Activated naive CD4-positive, alpha-beta T cell (primary cell): ENCODE measurements at places on chromosomes 16 and 17.

- DNase-seq: no peak
These were observed 9.2 kb upstream of the ZNF652 start for GRCh38 chr17:49370971-49371834.

DNA sequence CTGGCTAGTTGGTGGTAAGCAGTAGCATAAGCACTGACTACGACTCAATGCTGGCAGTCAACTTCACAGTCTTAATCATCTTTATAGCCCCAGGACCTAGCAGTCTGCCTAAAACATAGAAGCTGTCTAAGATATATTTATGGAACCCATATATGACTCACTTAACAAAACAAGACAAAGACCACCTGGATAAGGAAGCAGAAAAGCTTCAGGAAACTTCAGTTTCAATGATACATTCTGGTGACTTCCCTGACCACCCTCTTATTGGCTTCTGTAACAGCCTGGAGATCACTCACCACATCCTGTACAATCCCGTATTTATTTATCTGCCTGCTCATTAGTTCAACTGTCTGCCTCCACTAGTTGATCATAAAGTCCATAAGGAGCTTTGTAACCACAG, 95.5 kb downstream of the PMP22 start:
- no peak for DNase-seq

GRCh38 chr16:66878067-66878466, 2.2 kb upstream of the PDP2 start:
- DNase-seq: no peak

DNA sequence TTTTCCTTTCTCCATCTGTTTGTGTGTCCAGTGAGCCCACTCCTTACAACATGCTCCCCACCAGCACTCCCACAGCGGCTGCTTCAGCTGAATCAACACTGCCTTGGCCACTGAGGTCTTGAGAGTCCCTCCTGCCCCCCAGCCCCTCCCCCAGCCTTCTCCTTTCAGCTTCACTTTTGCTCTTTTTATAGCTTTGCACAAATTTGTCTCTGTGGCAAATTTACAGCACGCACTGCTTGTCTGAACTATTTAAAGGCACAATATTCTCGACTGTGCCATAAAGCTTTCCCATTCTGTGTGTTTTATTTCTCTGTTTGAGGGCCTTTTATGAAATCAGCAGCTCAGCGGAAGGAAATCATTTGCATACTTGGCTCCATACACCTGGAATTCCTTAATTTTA, 579.3 kb downstream of the TOX3 start:
- DNase-seq: no peak

- DNase-seq: no peak
These were observed 2.5 kb downstream of the EIF1 start for GRCh38 chr17:41691031-41691777.

GRCh38 chr17:8905331-8905730, 37.9 kb upstream of the PIK3R6 start:
- no peak for DNase-seq

DNA sequence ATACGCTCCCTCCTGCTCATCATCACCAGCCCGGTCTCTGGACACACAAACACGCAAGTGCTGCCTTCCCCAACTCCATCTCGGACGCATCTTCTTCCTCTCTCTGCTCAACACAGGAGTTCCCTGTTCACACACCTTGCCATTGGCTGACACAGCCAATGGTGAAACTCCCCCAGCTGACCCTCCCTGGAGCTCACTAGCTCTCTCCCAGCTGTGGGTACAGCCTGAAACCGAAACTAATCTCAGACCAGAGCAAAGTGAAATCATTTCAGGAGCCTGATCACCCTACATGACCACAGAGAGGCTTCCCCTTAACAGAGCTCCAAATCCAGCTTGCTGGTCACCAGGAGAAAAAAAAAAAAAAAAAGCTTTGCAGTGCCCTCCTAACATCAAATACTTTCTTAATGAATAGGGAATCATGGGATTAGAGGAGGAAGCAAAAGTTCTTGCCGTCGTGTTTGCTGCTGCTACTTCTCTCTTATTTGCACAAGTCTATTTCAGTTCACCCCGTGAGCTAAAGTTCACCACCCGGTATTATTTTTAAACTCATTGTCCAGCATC, 8.3 kb downstream of the CUEDC1 start:
- DNase-seq: no peak

DNA sequence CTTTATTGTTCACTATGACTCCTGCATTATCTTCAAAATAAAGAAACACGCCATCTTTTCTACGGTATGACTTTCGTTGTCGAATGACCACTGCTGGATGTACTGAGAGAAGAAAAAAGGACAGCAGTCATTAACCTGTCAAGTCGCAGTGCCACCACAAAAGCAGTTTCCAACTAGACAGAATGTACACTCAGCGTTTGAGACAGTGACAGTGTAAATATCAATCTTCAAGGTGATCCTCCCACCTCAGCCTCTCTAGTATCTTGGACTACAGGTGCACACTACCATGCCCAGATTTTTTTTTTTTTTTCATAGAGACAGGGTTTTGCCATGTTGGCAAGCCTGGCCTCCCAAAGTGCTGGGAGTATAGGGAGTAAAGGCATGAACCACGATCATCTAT, 3.1 kb downstream of the RPL23 start:
- DNase-seq: no peak

DNA sequence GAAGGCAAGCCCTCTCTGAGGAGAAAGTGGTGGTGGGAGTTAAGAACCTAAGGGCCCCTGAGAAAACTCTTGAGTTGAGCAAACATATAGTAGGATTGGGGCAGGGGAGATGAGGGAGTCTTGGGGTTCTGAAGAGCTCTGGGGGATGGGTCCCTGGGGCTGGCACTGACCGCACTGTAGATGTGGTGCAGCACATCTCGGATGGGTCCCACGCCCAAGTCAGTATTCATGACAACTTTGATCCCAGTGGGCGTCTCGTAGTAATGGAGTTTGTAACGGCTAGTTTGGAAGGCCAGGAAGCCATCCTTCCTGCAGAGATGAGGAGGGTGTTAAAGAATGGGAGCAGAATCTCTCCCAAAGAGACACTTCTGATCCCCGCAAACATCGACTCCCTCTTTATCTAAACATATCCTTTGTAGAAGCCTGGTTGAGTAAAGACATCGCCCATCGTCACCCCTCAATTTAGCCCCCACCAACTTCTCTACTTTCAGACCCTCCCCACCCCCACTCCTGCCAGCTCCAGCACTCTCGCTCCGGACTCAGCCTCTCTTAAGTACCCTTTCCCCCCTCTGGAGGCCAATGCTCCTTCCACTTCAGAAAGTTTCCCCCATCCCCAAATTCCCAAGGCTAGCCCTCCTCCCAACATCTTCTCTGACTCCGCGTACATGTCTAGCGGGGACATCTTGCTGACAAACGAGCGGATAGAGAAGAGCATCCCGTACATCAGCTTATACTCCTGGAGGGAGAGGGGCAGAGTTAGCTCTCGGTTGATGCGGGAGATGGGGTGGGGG, 710 bp downstream of the TRAPPC1 start:
- DNase-seq: no peak

DNA sequence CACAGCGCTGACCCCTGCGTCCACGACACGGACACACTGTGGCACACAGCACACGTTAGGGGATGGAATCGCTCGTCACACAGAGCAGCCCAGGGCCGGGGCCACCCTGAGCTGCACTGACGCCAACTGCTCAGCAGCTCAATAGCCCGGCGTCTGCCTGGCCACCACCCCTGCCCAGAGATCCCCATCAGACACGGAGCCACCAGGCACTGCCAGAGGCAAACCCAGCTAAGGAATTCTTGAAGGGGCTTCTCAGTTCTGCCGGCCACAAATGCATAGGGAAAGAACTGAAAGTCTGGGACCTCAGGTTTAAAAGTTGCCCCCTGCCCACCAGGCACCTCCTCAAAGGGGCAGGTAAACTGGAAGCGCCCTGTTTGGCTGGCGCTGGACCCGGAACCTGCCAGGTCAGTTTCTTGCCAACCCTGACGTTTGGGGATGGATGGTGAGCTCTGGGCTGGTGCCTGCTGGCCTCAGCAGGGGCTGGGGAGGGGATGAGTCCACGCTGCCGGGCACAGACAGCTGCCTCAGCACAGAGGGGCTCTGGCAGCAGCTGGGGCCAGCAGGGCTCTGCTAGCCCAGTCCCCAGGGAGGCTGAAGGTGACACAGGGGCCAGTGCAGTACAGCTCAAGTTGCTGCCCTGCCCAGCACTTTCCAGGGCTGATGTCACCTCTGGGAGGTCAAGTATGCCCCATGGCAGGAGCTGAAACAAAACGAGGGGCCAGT, 33.2 kb downstream of the TIMM22 start:
- DNase-seq: no peak

GRCh38 chr17:7019839-7020519, 2.9 kb upstream of the BCL6B start:
- DNase-seq: no peak

DNA sequence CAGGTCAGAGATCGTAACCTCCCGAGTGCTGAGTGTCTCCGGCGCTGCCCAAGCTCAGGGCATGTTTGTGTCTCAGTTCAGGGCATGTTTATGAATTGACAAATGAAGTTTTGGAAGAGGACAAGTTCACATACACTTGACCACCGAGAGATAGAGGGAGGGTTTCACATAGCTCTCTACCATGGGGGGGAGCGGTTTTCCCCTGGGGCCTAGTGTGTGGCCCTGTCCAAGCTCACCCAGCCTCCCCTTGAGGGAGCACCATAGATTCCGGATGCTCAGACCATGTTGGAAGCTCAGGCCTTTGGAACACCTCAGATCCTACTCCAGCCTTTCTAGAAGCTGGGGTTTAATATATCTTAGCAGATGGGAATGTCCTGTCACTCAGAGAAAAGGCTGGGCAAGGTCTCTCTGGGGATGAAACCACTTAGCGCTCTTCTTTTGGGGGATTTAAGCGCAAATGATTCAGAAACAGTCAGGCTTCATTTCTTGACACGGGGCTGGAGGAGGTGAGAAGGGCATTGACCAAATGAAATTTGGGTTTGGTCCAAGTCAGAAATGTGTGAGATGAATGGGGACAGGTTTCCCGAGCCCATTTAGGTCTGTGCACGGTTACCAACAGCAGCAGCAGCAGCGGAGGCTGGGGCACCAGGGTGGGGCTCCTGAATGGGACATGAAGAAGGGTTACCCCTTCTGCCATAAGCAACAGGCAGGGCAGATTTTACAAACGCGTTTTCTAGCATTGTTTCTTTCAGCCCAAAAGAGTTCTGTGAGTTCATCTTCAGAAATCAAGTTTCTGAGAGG, 96.6 kb downstream of the METRNL start:
- no peak for DNase-seq

GRCh38 chr16:12728469-12728868, 75.2 kb downstream of the CPPED1 start:
- DNase-seq: no peak

DNA sequence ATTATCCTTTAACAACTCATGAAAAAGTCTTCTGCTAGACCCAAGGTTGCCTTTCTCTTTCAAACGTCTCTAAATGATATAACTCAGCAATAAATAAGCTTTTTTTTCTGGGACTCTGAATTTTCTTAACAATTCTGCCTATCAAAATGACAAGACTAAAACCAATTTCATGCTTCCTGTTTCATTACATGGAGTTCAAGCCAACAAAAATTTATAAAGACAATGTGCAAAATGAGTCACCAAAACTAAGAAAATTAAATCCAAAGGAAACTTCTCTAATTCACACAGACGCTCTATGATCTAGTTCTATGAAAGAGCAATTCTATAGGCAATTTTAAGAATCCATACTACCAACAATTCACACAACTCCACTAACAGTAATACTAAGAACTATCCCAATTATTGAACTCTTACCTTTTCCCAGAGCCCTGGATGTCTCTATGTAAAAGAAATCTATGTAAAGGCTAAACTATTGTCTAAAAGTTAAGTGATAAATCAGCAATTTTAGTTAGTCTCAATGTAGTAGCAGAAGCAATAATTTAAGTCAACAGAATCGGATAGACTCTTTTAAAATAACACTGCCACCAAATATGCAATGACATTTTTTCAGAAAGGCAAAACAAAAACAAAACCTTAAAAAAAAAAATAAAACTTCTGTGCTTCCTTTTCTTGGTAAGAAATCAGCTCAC, 44.2 kb downstream of the ZZEF1 start:
- DNase-seq: no peak

DNA sequence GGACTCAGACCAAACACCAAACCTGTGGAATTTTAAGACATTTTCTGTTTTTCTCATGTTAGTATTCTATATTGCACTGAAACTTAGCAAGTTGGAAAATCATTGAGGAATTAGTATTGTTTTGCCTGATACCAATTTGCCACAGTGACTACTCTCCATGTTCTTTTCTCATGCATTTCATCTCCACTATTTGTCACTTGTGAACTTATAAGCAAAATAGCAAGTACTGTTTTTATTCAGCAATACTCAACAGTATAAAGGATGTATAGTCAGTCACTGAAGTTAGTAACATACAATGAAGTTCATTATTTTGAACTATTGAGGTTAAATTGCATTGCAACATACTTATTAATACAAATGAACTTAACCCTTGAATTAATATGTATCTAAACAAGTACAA, 5.8 kb upstream of the VPS35L start:
- no peak for DNase-seq

- DNase-seq: no peak
These were observed 23.8 kb downstream of the HAPSTR1 start for GRCh38 chr16:9115277-9115676.

DNA sequence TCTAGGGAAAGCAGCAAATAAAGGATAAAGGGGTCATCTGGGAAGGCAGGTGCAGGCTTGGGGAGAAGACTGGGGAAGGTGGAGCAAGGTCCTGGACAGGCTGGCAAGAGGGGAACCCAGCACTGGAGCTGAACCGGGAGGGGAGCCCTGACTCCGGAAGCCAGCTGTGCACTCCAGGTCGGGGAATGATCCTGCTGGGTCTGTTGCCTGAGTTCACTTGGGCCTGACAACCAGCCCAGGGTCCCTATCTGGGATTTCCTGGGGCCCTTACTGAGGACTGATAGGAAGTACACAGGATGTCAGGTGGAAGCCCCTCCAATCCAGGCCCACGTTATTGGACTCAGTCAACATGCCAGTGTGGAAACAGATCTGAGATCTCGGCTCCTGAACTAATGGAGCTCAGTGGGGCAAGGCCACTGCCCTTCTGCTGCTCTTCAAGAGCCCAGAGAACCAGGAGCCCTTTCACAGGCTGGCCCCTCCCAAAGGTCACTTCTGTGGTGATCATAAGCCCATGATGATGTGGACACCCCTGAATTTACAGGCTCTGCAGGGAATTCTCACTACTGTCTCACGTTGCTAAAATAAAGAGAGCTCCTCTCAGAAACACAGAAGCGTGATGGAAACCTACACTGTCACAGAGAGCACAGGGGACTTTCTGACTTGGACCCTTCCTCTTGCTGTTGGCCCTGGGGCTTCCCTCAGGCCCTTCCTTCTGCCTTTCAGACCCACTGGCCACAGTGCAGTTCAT, 19.9 kb upstream of the PITPNM3 start:
- no peak for DNase-seq

GRCh38 chr17:72301887-72302286, 181.1 kb downstream of the SOX9 start:
- DNase-seq: no peak
